ENCODE measurements at places on chromosomes 12 and 14. TPM values are rescaled to one million over a fixed set of nuclear protein-coding genes. Genes with fewer than 3 reads are reported as not detected.

- peak; percentile 36 for DNase-seq
These were observed 58.7 kb upstream of the PRMT8 start for GRCh38 chr12:3432176-3432742.

DNA sequence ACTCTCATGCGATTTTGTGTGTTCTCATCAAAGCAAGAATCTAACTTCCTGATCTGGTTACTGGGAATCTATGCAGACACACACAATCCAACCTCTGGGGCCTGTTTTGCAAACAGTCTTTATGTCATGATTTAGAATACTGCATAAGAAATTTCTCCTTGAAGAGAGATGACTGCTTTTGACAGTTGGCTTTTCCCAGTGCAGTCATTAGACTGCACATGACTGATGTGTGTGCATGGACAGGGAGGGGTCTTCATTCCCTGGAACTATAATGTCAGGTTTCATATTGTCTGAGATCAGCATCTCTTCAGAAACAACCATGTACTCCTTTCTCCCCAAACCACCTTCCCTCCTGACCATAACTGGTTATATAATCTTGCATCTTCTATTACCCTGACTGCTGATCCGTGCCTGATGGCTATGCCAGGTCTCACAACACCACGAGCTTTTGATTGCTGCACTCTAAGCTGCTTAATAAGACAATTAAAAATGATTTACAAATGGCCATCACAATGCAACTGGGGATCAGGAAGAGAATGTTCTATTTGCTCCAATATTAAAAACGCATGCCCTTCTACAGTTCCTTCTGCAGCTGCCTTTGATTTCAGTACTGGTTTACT is 995.4 kb downstream of the NRXN3 start:
- no peak for DNase-seq

- DNase-seq: peak; percentile 17
These were observed 260.5 kb downstream of the C12orf50 start for GRCh38 chr12:87768501-87769287.

GRCh38 chr14:53955671-53956426 is 776 bp downstream of the BMP4 start:
- no peak for DNase-seq

DNA sequence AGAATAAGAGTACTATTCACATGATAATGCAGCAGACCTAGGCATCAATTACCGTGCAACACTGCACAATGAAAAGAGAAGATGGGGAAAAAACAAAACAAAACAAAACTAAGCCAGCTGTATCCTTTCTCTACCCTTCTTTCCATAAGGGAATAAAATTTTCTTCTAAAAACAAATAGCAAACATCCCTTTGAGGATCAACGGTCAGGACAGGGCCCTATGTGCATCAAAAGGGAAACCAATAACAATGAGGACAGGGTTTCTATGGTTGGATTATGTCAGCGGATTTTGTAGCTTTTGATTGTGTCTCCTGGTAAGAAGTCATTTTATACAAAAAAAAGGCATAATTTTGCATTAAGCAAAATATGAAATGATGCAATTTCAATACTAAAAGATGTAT is 350.3 kb downstream of the SLC6A15 start:
- no peak for DNase-seq

- DNase-seq: no peak
These were observed 321.9 kb upstream of the RTL1 start for GRCh38 chr14:101225157-101226152.

DNA sequence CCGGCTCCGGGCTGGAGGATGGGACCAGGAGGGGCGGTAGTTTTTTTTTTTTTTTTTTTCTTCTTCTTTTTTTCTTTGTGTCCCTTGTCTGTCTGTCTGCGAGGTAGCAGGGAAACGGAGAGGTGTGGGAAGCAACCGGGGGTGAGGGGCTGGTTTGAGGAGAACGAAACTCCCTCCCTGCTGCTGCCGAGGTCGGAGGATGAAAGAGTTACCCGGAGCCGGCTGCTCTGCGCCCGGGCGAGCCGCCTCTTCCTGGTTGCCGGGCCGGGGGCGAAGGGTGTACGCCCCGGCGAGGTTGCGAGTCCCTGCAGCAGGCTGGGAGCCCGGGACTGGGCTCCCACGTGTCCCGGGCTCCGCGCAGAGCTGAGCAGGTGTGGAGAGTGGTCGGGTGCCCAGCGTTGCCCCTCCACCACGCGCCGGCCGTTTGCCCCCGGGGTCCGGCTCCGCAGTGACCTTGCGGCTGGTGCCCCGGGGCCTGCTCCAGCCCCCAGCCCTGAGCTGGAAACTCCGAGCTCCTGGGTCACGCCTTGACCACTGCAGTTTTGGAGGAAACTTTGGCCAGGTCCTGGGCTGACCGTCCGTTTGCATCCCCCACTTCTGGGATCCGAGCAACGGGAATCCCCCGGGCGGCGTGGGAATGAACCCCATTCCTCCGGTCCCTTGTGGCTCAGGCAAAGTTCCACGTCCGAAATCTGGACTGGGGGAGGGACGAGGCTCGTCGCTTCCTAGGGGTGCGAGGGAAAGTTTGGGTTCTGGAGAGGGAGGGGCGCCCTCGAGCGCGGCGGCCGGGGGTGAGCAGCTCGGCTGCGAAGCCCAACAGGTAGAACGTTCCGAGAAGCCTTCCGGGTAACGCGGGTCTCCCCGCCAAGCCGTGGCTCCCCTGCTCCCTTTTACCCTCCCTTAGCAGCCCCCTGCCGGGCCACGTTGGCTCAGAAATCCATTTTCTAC is 1.3 kb downstream of the CHST11 start:
- peak; percentile 12 for DNase-seq

GRCh38 chr14:69037790-69038454 is 58.8 kb upstream of the ACTN1 start:
- DNase-seq: peak; percentile 60

DNA sequence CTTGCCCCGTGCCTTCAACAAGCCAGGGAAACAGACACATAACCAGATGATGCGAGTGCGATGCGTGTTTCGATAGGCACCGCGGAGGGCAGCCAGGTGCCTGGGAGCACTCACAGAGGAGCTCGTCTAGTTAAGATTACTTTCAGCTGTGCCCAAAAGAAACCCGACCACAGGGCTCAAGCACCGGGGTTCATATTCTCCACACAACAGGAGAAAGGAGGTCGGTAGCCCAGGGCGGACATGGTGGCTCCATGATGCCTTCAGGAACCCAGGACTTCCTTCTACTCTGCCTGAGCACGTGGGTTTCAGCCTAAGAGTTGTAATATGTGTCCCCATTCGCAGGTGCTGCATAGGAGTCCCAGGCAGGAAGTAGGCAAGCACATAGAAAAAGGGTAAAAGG is 53.7 kb upstream of the DDX11 start:
- DNase-seq: no peak

DNA sequence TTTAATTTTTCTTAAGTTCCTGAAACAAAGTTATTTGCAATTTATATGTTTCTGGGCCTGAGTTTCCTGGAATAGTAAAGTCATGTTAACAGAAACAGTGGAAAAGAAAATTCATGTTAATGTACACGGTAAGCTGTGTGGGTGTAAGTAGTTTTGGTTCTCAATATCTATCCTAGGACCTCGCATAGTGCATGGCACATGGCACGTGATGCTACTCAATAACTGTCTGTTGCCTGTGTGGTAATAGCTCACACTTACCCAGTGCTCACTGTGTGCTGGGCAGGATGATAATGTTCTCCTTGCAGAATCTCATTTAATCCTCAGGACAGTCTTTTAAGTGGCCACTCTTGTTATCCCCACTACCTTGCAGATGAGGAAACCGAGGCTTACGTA is 100.7 kb downstream of the DUSP16 start:
- DNase-seq: no peak

DNA sequence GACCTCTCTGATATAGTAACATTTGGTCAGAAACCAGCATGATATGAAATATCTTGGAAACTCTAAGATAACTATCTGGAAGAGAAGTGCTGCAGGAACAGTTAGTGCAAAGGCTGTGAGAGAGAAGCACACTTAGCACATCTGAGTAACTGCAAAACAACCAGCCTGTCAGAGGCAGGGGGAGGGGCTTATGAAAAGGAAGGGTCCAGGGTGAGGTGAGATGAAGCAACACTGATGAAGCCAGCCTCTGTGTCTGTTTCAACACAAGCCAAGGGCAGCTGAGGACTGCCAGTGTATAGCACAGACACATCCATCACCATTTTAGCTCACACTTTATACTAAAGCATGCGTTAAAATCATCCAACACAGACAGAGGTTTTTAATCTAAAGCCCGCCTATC is 37.4 kb upstream of the OVCH1 start:
- no peak for DNase-seq

The PPP1R12A gene
- total RNA-seq: 56.9 TPM

The CCDC197 gene
- total RNA-seq: not detected

The TMEM63C gene
- 0.79 TPM for total RNA-seq

The TOMM20L gene
- total RNA-seq: not detected

The AMN gene
- 4.2 TPM for total RNA-seq

The RNASE4 gene
- 4.7 TPM for total RNA-seq

The ERP27 gene
- not detected for total RNA-seq

The TMCC3 gene
- total RNA-seq: 8.8 TPM

The KCNC2 gene
- not detected for total RNA-seq

All from bronchial epithelial cell (primary cell).